ENCODE measurements at places on chromosomes 7 and 10. TPM values are rescaled to one million over a fixed set of nuclear protein-coding genes. Genes with fewer than 3 reads are reported as not detected.

DNA sequence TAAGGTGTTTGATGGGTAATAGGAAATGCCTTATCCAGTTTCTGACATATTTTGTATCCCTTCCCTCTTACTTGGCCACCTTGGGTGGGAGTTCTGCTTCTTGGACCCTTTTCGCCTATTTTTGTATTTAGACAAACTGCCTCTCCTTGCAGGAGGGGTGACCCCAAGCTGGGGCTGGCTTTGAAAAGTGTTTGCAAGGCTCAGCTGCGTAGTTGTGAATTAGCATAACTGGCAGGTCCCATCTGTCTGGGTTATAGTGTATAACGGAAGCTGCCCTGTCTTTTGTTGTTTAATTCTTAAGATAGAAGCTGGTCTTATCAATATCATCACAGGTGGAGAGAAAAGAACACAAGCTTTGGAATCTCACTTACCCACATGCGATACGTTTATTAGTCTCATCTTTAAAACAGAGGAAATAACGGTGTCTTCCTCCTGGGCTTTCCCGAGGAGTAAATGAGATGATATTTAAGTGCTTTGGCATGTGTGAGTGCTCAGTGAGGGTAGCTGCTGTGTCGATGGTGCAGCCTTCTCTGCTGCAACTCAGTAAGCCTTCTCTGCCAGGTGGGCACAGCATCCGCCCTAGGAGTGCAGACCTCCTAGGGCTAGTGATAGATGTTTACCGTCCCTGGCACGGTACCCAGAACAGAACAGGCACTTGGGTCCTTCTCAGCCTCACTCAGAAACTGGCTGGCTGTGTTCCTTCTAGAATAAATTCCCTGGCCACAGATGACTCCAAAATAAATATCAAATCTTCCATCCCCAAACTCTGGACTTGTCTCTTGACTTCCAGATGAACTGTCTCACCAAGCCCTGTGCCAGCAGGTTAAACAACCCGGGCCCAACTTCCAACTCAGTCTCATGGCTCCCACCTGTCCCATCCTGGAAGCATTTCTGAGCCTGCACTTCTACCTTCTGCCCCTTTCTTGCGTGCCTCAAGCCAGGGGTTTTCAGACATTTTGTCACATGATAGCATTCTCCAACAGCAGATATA lies 227.3 kb downstream of the GFRA1 start:
- ATAC-seq: no peak

- peak; percentile 66 for ATAC-seq
These were observed 39.6 kb upstream of the CABCOCO1 start for GRCh38 chr10:61623161-61623560.

Gene ACSL5
- 0.69 TPM for total RNA-seq

Gene SPDYE9
- total RNA-seq: 0.90 TPM

Measured in motor neuron (in vitro differentiated cells).